Stimulated activated CD8-positive, alpha-beta memory T cell treated with anti-CD3 and anti-CD28 coated beads, Interleukin-4, amount 100 ng/mL, for 1 hour (primary cell): ENCODE measurements at places on chromosomes 4 and X.

GRCh38 chrX:155055494-155055893 is 15.4 kb downstream of the CMC4 start:
- no peak for DNase-seq

DNA sequence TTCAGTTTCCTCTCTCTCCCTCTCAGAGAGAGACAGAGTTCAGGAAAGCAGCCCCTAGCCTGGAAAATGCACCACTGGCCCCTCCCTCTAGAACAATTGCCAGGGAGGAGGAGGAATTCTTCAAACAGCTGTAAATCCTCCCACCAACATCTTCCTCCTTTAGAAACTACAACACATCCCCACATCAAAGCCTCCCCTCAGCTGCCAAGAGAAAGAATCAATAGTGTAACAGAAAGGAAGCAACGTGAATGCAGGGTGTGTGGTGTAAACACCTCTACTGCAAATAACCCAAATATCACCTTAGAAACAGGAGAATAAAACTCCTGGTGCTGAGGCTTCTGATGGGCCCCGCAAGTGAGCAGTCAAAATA is 249.9 kb upstream of the GATB start:
- DNase-seq, result no peak

GRCh38 chr4:79662651-79663050 is 254.6 kb upstream of the GK2 start:
- no peak for DNase-seq

DNA sequence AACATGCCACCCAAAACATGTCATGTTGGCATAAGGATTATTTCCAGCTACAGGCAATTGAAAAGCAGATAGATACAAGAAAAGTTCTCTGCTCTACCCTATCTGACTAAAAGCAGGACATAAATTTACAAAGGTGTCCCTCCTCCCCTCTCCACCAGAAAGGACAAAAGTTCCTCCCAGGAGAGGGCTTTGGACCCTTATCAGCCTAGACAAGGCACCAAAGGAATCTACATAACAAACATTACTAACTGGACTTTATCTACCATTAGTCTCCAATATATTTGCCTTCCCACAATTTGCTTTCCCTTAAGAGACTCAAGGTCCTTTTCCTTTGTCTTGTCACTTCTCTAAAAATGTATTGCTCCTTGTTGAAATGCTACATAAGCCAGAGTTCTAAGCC is 55.6 kb downstream of the ADGRA3 start:
- DNase-seq, result no peak

- no peak for DNase-seq
These were observed 399 bp downstream of the AIFM1 start for GRCh38 chrX:130165181-130165702.

DNA sequence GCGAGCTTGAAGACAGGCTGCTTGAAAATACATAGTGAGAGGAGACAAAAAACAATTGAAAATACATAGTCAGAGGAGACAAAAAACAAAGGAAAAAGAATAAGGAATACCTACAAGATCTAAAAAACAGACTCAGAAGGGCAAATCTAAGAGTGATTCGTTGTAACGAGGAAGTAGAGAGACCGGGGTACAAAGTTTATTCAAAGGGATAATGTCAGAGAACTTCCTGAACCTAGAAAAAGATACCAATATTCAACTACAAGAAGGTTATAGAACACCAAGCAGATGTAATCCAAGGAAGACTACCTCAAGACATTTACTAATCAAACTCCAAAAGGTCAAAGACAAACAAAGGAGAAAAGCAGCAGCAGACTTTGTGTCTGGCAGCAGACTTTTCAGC is 165.6 kb downstream of the NEK1 start:
- no peak for DNase-seq

GRCh38 chr4:75069493-75070074 is 136.7 kb downstream of the PARM1 start:
- no peak for DNase-seq

- DNase-seq, result no peak
These were observed 50.4 kb upstream of the PTPN13 start for GRCh38 chr4:86543560-86544309.

- DNase-seq, result no peak
These were observed 18.2 kb downstream of the NAAA start for GRCh38 chr4:75922588-75922987.

DNA sequence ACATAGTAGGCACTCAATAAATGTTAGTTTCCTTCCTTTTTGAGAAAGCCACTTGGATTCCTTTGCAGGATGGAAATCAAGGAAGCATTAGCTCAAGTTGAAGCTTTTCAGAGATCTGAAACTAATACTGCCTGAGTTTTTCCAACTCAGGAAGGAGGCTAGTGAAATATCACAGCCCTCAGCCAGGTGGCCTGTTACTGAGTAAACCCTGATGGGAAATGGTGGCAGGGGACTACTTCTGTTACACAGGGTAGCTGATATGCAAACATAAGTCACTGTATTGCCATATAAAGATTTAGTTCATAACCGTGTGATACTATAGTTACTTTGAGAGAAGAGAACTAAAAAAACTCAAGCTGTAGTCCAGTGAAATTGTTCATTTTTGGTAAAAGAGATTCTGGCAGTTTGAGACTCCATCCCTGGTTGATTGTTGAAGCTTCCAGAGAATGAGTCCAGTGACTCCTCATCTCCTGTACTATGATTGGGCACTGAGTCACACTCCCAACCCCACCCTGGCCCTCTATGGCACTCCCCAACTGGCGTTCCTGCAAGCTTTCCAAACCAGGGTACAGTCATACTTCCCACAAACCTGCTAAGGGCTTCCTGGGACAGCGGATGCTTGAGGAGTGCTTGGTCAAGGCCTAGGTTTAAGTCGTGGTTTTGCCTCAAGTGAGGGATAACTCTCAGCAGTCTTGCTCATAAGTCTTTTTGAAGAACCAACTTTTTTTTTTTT is 81.8 kb downstream of the MID1IP1 start:
- no peak for DNase-seq

DNA sequence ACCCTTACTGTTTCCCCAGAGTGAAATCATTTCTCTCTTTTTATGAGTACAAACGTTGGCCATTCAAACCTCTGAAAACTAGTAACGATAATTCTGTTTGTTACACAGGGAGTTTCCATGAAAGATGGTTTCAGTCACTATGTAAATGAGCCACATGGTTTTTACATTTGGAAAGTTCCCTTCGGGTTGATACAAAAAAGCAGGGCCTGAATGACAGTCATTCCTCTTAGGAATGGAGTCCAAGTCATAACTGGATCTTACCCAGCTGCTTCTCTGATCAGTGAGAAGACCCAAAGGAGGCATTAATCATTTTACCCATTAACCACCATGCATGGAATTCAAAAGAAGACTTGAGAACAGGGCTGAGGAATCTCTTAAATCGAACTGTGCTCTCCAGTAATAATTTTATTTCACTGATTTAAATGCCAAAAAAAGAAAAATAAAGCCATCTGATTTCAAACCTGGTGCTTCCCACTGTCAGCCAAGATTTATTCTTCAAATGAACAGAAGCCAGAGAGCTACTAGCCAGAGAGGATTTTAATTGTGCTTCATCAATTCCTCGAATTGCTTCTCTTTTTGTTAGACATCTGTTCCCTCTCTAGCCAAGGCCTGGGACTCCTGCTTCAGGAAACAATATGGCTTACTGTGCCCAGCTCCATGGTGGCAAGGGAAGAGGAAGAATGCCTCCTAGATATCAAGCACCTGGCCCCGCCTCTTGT is 3.2 kb downstream of the SOWAHB start:
- no peak for DNase-seq

- no peak for DNase-seq
These were observed 134.4 kb downstream of the SMIM20 start for GRCh38 chr4:26048378-26048882.
